Liver (tissue), 10 donors: ENCODE measurements at places on chromosomes 7 and 10. TPM values are rescaled to one million over a fixed set of nuclear protein-coding genes. Genes with fewer than 3 reads are reported as not detected.

ASZ1 gene
- not detected for polyA plus RNA-seq

WNT8B gene
- not detected for polyA plus RNA-seq

HKDC1 gene
- 4.8 TPM for polyA plus RNA-seq

DNA sequence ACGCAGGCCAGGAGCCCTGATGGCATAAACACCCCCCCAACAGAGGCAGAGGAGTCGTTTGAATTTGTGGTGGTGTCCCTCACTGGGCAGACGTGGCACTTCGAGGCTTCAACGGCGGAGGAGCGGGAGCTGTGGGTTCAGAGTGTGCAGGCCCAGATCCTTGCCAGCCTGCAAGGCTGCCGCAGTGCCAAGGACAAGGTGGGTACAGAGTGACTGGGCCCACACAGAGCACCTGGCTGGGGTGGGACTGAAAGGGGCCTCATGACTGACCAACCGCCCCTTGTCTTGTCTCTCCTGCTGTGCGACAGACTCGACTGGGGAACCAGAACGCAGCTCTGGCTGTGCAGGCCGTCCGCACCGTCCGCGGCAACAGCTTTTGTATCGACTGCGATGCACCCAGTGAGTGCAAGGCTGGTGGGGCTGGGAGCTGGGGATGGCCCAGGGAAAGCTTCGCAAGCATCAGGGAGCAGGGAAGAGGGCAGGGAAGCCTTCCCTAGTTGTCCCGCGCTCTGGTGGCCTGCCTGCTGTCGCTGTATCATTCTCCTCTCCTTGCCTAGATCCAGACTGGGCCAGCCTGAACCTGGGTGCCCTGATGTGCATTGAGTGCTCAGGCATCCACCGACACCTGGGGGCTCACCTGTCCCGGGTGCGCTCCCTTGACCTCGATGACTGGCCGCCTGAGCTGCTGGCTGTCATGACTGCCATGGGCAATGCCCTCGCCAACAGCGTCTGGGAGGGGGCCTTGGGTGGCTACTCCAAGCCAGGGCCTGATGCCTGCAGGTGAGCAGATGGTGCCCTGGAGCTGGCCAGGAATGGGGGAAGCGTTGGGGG lies 25.4 kb downstream of the GBX1 start:
- peaks cover 9% of the 10 kb centered on the region for H3K36me3 ChIP-seq
- no peaks in the 10 kb centered on the region for H3K27me3 ChIP-seq
- no peak overlapping the region for H3K4me3 ChIP-seq
- no peak for DNase-seq
